Lung (tissue), 17 donors: ENCODE measurements at places on chromosomes 5 and 9.

DNA sequence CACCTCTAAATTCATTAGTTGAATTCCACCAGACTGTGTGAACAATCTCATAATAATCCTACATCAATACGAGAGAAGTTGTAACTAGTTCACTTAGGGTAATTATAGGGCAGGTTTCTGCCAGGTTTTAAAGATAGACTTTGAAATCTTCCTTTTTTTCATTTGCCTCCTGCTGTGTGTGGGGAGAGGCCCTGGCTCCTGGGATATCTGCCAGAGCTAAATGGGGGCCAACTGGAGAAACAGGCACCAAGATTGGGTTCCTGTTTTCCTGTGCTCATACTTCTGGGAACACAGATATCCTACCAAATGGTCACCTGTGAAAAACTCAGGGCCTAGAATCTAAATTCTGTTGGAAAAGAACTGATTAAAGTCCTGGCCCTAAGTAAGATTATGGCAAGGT is 42.3 kb downstream of the SH3RF2 start:
- no peak for DNase-seq

- DNase-seq: no peak
Observed at GRCh38 chr9:111118256-111118948, 80.1 kb upstream of the LPAR1 start.

DNA sequence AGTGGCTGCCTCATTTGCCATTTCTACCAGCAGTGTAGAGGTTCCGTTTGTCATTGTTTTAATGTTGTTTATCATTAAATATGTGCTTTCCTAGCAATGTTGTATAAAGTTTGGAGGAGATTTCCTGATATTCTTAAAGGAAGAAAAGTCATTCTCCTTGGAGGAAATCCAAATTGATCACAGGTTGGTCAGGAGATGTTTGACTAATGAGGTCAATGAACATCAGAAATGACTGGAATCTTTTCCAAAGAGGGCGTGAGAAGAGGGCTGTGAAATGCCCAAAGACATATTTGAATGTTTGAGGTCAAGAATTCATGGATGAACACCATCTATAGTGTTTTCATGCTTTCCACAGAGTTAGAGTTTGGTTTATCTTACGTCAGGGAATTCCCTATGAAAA is 471.3 kb downstream of the MAT2B start:
- no peak for DNase-seq

DNA sequence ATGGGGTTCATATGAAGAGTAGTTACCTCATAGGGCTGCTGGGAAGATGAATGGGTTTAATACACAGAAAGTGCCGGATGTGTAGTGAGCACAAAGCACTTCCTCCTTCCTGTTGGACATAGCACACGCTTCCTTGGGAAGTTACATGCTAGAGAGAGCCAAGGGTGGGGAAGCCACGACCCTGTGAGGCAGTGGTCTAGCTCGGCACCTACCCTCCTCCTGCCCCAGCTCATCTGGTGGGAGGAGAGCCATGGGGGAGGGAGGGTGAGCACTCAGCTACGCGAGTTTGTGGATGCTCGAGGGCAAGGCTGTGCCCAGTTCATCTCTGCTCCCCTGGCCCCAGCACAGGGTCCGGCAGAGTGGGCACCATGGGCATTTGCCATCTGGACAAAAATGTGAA is 43.6 kb upstream of the NEK6 start:
- no peak for DNase-seq
